NCI-H2081 (cell line): ENCODE measurements at places on chromosomes 7 and 10.

DNA sequence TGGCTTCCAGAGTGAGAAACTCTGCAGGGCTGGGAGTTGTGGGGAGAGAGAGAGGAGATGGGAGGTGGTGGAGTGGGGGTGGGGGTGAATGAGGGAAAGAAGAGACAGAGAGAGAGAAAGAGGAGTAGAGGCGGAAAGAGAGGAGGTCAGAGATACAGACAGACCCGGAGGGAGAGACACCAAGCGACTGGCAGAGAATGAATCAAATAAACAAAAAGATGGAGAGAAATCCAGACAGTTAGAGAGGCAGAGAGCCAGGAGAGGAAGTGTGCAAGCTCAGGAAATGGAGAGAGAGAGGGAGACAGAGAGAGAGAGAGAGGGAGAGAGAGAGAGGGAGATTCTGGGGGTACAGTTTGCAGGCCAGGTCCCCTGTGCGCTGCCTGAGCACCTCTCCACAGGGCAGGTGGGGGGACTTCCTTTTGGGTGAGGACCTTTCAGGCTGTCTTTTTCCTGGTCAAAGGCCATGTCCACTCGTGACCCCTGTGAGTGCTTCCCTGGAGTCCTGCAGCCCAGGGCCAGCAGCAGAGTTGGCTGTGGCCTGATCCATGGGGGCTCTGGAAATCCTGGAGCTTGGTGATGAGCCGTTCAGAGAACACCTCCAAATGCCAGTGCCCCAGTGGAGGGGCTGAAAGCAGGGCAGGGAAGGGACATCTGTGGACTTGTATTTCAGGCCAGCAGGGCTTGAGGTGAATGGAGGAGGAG is 25.0 kb upstream of the PCBD1 start:
- no peak for DNase-seq

DNA sequence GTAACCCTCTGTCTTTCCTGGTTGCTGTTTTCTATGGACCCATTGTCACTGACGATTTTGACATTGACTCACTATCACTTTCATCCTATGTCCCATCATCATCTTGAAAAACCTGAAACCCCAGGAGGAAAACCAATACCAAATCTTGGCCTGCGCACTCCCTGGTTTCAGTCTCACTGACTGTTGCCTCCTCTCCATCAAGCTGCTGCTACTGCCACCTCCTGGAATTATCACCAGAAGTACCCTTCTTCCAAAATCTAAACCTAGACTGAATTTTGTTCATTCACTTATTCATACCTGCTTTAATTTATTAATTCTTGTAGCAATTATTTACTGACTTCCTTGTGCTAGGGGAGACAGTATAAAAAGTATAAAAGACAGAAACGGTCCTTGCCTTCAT is 44.5 kb upstream of the ACBD5 start:
- DNase-seq, result no peak

DNA sequence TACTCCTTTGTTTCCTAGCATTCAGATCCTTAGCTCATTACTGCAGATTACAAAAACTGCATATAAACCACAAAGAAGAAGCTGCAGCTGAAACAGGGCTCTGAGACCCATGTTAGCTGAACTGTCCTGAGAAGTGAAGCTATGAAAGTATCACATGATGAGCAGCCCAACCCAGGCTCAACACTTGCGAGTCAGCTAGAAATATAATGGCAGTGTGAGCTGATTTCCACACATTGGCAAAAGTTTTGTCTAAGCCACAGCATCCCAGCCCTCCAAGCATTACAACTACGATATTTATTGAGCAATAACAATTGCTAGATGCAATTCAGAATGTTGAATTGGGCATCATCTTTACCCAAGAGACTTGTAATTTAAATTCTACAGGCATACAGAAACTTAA is 34.5 kb upstream of the SKAP2 start:
- DNase-seq, result no peak

DNA sequence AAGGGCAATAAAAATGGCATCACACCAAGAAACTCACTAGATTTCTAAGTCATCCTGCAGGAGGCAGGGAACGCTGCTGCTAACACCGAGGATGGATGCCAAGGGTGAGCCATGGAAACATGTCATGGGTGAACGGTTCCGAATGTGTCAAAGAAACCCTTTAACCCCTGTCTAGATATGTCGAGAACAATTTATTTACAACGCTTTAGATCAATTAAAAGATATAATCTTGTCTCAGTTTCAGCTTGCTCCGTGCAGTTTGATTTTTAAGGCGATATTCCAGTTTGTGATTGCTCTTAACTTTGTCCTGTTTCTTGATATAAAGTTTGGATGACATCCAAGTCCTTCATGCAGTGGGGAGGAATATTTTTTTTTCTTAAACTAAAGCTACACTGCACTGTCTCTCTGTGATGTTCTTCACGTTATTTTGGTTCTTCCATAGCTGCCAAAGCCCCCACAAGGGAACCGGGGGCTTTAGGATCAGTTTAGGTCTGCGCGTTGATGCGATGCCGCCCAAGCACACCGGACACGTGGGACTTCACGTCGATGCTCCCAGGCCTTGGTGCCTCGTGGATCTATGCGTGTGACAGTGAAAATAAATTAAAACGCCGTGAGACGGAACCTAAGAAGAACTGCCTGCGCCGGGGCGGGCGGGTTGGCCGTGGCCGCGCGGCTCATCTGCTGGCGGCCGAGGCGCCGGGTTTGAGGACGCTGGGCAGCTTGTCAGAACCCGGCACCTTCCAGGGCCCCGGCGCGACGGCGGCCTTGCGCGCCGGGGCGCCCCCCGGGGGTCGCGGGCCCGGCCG is 220.3 kb downstream of the PHTF2 start:
- DNase-seq, result peak; percentile 70

DNA sequence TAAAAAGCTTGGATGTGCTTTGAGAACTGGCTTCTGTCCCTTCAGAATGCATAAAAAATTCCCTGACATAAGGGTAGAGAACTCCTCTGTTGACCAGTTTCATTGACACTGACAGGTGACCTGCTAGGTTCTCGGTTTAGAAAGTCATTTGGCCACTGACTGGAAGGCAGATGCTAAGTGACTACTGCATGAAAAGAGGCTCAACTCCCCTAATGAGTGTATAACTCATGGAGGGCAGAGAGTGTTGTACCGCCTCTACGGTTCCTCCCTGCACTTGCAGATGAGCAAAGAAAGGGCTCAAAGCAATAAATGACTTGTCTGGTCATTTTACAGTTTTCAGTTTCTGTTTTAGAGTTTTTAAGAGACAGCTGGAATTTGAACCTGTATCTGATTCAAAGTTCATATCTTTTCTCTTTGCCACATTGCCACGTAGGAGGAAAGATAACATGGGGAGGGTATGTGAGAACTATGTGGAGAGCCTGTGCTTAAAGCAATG is 2.9 kb upstream of the FGL2 start:
- no peak for DNase-seq

DNA sequence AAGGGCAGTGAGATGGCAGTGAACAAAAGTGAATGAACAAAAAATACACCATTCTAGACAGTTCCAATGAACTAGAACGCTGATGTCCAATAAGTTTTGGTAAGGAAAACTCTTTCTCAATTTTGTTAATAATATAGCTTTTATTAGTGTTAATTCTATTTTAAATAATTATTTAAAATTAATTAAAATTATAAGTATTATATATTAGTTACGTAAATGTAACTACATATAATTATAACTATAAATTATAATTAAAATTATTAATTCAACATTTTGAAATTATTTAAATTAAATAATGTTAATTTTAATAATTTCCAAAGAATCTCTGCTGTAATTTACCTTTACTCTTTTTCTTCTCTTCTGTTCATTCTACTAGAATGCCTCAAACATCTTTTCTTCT is 5.4 kb downstream of the SRI start:
- DNase-seq, result no peak

DNA sequence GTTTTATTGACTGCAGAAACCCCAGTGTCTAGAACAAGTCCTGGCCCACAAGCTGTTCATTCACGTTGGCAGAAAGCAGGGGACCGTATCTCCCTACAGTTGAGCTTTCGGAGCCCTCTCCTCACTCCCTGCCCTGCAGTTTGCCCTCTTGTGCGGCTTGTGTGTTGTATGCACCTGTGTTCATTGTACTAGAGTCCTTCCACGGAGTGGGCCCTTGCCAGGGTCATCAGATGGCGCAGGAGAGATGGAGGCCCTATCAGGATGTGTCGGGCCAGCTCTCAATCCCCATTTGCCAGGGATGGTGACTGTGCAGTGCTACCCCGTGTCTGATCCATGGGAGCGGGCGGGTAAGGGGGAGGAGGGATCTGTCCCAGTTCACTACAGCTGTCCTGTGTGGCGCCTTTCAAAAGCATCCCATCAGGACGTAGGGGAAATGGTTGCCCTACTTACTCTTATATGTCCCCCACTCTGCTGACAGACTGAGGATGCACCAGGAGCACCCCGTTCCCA is 77.4 kb upstream of the PRR15 start:
- no peak for DNase-seq

DNA sequence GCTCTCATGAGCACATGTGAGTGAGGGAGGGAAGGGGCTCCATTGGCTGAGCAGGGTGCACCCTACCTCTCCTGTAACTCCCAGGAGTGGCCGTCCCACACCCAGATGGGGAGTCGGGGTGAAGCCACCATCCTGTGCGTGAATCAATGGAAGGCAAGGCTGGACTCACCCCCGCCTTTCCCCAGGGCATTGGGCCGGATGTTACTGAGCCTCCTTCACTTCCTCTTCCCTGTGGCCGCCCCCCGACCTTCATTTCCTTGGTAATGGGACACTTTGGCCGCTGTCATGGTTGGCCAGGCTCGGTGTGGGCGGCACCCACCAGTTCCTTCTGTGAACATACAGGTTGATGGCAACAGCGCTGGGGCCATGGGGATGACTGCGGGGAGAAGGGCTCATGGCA is 209.0 kb downstream of the MGMT start:
- no peak for DNase-seq

GRCh38 chr10:28431139-28431538 is 101.8 kb upstream of the WAC start:
- no peak for DNase-seq

- DNase-seq, result no peak
Measured at GRCh38 chr7:23341846-23342598, 42.9 kb downstream of the MALSU1 start.

- no peak for DNase-seq
Measured at GRCh38 chr7:16397501-16398145, 23.7 kb downstream of the CRPPA start.

DNA sequence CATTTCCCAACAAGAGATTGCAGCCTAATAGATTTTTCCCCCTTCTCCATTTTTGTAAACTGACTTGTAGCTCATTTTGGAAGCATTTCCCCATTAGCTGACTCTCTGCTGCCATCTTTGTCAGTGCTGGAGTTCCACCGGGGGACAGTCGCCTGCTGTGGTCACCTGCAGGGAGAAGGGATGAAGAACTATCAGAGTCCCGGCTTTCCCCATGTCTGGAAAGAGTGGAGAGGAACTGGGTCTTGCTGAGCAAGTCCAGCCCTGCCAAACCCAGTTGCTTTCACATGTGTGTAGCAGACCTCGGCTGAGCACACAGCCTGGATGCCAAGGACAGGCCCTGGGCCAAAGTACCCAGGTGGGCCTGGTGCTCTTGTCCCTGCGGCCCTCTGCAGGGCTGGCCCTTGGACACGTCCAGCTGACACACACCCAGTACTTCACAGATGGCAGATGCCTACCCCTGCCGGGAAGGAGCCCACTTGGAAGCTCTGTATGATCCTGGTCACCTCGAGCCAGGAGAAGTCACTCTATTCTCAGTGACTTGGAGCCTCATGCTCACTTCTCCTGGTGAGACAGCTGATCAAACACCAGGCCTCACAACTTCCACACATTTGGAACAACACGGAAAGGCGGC is 157.3 kb upstream of the NPVF start:
- DNase-seq, result peak; percentile 89

- DNase-seq, result no peak
Measured at GRCh38 chr10:97921581-97922021, 72.0 kb downstream of the GOLGA7B start.

DNA sequence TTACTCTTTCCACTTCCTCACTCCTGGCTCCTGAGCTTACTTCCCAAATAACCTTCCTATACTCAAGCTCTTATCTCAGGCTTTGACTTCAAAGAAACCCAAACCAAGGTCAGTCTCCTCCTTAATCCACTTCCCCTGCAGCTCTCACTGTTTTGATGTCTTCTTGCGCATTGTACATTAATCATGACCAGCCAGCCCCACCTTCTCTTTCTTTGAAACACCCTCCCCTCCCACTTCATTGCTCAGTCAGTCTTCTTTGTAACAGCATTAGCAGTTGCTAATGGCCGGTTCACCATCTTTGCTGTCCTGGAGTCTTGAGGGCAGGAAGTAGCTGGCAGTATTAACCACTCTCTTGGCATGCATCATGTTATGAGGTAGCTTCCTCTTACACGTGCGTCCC is 57.9 kb upstream of the CHCHD3 start:
- no peak for DNase-seq

DNA sequence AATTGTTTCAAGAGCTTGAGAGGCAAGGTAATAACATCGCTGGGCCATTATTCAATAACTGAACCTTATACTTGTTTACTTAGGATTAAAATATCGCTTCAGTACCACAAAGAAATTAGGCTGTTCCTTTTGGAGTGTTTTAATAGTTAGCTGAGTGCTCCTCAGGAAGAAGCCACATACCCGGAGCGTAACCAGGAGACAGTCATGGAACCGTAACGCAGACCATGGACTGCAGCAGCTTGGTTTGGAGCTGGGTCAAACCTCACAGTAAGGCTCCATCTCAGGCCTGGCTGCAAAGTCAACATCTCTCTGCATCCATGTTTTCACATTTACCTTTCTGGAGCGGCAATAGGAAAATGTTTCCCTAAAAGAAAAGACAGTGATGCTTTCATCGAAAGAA is 599.0 kb downstream of the TNS3 start:
- DNase-seq, result no peak

DNA sequence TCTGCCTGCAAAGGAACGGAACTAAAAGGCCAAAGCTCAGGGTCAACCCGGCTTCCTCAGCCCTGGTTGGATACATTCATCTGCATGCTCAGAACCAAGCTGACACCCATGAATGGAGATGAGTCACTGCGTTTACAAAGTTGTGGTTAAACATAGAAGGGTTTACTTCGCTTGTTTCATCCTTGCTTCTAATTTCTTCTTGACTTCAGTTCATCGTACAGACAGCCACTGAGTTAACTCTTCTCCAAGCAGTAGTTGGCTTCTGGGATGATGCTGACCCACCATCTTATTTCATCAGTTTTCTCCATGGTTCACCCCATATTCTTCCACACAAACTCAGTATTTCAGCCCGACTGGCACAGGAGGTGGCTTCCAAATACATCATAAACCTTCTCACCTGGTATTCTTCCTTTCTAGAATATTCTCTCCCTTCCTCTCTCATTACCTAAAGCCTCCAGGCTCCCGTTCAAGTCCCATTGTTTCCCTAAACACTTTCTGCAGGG is 166.3 kb upstream of the RNF32 start:
- no peak for DNase-seq

- DNase-seq, result no peak
Measured at GRCh38 chr7:47080816-47081215, 501.1 kb downstream of the TNS3 start.
